Glutamatergic neuron (in vitro differentiated cells): ENCODE measurements at places on chromosomes 3 and 15. TPM values are rescaled to one million over a fixed set of nuclear protein-coding genes. Genes with fewer than 3 reads are reported as not detected.

GRIP2 gene
- total RNA-seq: 0.34 TPM

- no peak for DNase-seq
These were observed 10.5 kb downstream of the FBXL2 start for GRCh38 chr3:33287672-33288282.

- DNase-seq: no peak
These were observed 35.7 kb upstream of the TMEM45A start for GRCh38 chr3:100456745-100457144.

DNA sequence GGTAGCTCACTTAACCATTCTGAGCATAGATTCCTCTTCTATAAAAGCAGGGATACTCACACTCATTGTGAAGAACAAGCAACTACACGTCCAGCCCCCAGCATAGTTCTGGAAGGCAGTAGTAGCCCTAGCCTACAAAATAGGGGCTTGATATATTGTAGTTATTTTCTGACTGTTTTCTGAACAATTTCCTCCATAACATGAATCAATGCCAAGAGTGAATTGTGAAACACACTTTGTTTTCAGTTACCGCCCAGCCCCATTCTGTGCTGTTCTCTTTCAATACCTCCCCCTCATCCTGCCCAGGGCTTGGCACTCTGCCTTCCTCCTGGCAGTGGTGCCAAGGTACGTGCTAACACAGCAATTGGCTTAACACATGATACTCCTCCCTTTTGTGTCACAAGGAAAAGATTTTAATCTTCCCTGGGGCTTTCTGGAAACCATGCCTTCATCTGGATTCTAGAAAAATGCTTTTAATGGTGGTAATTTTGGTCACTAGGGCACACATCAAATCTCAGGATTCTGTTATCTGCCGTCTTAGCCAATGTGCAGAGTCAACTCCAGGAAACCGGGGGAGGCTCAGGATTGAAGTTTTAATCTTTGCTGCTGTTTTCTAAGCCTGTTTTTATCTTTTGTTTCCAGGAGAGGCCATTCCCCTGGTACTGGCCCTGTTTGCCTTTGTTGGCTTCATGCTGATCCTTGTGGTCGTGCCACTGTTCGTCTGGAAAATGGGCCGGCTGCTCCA is 37.2 kb downstream of the IL20RB start:
- DNase-seq: no peak

DNA sequence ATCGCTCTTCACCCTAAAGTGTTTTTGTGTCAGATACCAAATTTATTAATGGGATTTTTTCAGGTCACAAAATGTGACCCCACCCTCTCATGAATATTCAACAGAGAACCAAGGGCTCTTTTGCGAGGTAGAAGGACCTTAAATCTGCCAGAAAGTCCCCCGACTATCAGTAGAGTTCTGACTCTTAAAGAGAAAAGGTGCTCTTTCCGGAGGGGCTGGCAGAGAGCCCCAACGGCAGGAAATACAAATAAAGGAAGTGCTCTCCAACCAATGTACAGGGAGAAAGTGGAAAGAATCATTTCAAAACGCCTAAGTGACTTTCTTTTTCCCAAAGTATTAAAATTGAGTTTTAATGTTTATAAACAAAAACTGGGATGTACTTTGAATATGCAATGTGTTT is 517.2 kb downstream of the FOXP1 start:
- DNase-seq: no peak

UROC1 gene
- not detected for total RNA-seq

GRCh38 chr3:42367903-42368302 is 42.5 kb downstream of the LYZL4 start:
- DNase-seq: no peak

DNA sequence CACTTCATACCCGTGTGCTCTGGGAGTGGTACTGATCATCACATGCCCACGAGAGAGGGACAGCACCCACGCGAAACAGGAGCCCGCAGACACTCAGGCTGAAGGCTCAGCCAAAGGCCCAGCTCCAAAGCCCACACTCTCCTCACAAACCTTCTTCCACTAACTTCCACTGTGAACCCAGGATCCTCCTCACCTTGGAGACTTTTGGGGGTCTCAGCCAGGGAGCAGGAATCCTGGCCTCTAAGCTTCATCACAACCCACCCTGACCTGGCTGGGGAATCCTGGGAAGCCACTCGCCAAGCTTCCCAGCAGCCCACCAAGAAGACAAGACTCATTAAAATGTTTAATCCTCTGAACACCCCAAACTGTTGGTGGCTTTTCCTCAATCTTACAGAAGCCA is 421.2 kb downstream of the OCA2 start:
- no peak for DNase-seq

GRCh38 chr3:140206196-140207040 is 271.4 kb downstream of the CLSTN2 start:
- DNase-seq: no peak

TNK2 gene
- total RNA-seq: 46.2 TPM

DNA sequence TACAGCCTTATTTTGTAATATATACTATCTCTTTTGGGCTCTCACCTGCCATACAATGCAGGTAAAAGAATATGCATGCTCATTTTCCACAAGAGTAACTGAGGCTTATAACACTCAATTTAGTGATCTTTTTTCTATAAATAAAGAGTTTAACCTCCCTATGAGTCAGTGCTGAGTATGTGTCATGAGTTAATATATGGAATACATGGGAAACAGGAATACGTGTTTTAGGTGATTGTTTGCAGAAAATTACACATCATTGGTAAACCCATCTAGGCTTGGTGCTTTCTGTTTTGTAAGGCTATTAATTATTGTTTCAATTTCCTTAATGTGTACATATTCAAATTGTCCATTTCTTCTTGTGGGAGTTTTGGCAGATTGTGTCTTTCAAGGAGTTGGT is 411.3 kb downstream of the GRM7 start:
- DNase-seq: no peak

DNA sequence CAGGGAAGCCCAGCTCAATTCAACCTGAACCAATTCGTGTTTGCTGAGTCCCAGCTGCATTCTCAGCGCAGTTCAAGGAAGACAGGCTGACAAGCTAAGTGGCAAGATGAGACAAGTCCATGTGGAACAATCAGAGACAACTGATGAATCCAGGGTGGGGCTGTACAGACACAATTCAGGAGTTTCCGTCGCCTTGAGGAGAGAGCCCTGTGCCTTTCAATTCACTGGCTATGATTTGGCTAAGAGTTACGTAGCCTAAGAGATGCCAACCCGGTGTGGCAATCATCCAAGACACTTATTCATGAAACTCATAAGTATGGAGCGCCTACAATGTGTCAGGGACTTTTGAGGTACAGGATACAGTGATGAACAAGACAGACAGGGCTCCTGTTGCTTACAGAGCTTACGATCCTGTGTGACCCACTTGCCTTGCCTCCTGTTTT is 15.5 kb upstream of the ZBED2 start:
- DNase-seq: no peak

DNA sequence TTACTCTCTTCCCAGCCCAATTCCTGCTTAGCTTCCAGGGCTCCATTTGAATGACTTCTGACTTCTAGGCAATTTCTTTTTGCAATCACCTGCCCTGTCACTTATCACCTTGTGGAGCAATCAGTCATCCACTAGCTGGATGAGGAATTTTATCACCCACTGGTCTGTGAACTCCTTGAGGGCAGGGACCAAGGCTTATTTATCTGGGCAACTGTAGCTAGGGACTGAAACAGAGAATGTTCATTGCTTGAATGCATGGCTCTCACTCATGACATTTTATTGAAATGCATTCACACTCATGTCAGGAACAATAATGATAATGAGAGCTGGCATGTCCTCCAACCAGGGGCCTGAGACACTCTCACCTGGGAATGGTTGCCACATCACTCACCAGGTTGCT is 15.5 kb downstream of the TNFAIP8L3 start:
- no peak for DNase-seq

DNA sequence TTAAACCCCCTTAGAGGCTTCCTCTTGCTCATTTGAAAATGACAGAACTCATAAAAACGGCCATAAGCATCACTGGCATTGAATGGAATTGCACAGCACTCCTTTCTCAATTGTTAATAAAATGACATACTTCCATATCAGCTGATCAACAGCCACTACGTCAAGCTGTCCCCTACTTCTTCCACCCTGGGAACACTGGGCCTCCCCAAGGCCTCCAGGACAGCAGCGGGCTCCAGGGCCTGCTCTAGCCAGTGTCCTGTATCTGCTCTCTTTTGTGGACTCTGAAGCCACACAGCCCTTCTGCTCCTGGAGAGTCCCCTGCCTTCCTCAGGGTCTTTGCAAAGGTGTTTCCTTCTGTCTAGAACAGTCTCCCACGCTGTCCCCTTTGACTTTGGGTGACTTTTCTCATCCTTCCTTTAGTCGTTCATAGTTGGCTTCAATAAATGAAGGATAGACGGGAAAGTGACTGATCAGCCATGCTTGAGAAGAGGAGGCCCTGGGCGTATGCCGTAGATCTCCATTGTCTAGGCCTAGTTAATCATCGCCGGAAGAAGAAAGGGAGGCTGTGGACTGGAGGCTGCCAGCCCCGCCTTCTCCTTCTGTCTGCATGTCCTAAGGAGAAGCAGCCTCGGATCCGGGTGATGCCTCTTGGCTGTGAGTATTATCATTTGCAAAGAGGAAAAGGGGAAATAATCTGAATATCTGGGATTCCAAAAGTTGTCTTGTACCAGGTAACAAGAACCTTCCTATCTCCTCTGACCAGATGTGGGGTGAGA is 4.7 kb upstream of the THSD4 start:
- no peak for DNase-seq

GABRG3 gene
- total RNA-seq: 1.3 TPM

CKMT1A gene
- 15.7 TPM for total RNA-seq

DNA sequence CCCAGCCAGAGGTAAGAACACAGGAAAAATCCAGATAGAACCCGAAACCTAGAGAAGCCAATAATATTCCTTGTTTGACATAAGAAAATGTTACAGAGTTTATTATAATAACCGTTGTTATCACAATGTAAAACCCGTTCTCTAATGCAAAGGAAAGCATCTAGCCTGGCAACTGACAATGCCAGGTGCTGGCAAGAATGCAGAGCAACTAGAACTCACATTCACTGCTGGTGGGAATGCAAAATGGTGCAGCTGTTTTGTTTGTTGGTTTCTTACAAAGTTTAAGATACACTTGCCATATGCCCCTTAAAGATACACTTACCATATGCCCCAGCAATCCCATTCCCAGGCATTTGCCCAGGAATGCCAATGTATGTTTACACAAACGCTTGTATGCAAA is 23.4 kb downstream of the VPS39 start:
- DNase-seq: no peak

DNA sequence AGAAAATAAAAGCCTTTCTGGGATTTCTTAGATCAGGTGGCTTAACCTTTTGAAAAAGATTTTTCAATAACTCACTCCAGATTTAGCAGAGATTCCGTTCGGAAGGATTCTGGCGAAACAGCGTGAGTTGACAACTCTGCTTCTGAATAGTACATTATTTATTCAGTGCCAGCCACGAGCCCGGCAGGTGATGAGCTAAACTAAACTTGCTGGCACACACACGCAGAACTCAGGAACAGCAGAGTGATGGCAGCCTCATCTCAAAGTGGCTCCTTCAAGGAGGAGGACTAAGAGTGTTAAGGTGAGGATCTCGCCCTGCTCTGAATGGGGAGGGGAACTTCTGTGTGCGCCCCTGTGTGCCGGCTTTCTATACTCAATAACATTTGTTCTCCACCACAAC is 114.3 kb downstream of the FAM43A start:
- no peak for DNase-seq

DNA sequence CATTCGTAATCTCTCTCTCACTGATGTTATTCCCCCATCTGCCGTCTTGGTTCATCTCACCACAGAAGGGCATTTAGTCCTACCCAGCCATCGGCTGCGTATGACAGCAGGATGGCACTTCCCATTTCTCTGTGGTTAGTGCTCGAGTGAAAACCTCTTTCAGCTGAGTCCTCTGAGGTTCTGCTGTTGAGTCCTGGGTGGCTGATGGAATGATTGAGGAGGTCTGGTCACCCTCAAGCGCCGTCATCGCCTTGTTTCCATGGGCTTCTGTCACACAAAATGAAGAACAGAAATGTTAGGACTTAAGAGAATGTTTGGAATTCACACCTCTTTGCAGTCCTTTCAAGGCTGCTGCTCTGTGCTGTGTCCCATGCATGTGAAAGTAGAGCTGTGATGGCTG is 9.4 kb upstream of the SACM1L start:
- no peak for DNase-seq
